Activated CD8-positive, alpha-beta memory T cell treated with anti-CD3 and anti-CD28 coated beads for 1 hour (primary cell): ENCODE measurements at places on chromosomes 2 and 18.

GRCh38 chr2:64439194-64439593, 14.8 kb upstream of the LGALSL start:
- no peak for DNase-seq

GRCh38 chr2:240568678-240569522, 616 bp downstream of the RNPEPL1 start:
- DNase-seq: no peak

- no peak for DNase-seq
Observed at GRCh38 chr2:80231421-80231820, 73.1 kb downstream of the LRRTM1 start.

DNA sequence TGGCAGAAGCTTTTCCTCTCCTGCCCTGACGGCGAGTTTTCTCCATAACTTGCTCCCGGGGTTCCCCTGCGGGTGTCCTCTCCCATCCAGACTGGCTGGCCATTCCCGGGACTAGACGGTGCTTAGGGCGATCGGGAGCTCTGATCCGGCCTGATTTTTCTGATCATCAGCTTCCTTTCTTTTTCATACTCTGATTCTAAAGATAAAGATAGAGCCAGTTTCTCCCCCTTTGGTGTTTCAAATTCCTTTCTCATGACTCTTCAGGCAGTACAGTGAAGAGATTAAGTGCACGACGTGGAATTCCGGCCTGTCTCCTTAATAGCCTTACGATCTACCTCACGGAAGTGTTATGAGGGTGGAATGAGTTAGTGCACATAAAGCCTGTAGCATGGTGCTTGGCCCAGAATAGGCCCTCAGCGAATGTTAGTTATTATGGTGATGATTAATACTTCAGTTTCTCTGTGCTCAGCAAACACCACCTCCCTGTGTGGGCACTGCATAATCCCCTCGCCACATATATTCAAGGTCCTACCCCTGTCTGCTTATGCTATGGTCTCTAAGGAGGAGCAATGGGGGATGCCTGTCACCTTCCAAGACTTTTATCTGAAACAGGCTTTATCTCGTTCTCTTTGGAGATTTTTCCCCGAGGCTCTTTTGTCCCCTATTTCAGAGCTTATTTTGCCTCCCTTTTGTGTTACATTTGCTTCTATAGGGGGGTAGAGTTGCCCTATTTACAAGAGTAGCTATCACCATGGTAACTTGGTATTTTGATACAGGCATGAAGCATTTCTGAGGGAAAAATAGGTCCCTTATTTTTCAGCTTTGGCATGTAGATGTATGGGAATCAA, 254.8 kb downstream of the CDH2 start:
- DNase-seq: no peak

DNA sequence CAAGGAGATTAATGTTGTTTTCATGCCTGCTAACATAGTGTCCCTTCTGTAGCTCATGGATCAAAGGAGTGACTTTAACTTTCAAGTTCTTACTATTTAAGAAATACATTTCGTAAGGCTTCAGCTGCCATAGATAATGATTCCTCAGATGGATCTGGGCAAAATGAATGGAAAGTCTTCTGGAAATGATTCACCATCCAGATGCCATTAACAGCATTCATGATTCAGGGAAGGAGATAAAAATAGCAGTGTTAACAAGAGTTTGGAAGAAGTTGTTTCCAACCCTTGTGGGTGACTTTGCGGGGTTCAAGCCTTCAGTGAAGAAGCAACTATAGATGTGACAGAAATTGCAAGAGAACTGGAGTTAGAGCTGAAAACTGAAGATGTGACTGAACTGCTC, 17.0 kb downstream of the VRK2 start:
- DNase-seq: no peak

DNA sequence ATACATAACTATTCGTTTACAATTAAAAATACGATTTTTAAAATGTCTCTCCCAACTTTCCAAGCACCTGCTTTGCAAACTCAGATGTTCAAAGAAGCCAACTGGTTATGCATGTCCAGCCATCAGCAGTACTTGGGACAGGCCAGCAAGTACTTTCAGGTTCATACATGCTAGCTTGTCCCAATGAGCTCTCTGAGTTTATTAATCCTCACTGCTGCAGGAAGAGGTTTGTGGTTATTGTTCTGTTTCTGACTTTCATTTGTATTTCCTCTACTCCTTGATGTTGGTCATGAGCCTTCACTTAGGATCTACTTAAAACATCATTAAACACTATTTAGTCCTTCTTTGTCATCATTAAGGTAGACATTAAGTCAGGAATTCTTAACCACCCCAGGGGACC, 374.1 kb downstream of the LRATD1 start:
- DNase-seq: no peak

GRCh38 chr2:204608237-204608939, 63.1 kb downstream of the PARD3B start:
- DNase-seq: no peak

DNA sequence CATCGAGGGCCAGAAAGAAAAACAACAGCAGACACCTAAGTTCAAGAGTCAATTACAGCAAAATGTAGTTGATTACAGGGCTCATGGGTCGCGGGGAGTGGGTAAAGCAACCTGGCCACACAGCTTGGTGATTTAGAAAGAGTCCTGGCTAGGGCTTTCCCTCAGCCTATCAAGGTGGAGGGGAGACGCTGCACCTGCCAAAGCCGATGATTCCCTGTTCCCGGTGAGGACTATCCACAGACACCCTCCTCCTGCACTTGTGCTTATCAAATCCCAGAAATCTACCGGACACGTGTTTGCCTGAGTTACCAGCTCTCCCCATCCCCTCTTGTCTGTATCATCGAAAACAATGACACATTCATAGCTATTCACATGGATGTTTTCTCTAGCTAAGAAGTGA, 7.0 kb upstream of the SOX11 start:
- DNase-seq: no peak

DNA sequence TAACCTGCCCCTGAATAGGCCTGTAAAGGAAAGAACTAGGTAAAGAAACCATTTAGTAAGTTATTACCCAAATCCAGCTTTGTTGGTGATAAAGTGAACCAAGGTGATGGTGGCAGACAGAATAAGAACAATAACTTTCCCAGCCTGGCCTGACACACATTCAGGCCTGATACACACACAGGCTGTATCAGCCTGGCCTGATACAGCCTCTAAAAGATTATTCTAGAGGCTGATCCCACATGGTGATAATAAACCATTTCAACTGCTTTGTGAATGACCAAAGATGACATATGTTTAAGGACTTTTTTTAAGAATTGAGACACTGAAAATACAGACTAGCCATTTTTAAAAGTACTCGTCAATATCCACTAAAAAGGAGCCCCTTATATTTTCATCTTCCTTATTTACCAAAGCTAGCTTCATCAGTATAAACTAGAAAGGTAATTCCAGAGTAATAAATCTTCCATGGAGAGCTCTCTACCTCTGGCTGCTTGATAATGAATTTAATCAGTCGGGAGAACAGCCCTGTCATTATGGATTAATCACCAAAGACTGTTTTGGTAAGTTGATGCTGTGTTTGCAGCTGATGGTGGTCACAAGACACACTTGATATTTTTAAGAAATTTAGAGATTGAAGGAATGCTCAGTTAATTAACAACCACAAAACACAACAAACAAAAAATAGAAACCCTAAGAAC, 77.2 kb downstream of the SLC8A1 start:
- no peak for DNase-seq

GRCh38 chr2:24756789-24757188, 36.4 kb downstream of the PTRHD1 start:
- no peak for DNase-seq

DNA sequence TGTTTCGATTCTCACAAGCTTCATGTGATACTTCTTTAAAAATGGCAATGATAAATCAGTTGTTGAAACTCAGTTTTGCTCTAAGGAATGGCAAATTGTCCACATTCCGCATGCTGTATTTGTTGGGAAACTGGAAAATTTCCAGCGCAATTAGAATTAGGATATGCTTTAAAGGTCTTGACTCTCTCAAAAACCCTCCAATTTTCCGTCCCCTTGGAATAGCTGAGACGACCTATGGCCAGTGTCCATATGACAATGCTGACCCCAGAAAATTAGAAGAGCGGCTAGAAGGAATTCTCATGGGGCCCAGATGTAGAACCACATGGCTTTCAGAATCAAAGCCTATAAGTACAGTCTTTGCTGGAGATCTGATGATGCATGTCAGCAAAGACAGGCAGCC, 170.8 kb downstream of the TMEM18 start:
- DNase-seq: no peak
